ENCODE measurements at places on chromosomes 11 and 22.

DNA sequence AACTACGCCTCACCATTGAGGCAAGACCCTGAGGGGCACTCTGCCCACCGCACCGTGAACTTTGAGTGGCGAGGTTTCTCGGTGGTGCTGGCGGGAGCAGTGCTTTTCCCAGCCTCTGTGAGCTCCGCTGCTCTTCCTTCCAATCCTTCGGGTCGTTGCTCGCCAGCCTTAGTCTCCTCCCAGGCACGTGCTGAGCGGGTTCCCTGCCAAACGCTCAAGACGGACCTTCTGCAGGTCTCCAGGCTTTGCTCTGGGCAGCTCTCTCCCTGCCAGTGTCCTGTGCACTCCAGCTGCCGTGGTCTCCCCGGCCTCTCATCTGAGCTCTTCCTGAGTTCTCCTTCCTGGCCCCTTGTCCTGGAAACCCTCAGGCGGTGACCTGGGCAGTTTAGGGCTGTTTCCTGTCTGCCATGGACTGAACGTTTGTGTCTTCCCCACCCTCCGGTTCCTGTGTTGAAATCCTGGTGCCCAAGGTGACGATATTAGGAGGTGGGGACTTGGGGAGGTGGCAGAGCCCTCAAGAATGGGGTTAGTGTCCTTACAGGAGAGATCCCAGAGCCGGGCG, 11.2 kb upstream of the MUC6 start:
- DNase-seq = no peak

DNA sequence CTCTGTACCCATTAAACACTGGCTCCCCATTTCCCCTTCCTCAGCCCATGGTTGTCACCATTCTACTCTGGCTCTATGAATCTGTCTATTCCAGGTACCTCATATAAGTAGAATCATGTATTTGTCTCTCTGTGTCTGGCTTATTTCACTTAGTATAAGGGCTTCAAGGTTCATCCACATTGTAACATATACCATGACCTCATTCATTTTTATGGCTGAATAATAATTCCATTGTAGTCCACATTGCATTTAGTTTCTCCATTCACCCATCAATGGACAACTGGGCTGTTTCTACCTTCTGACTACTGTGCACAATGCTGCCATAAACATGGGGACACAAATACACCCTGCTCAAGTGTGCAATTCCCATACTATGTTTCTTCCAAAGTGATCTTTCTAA, 97.3 kb downstream of the MICAL3 start:
- no peak for DNase-seq

DNA sequence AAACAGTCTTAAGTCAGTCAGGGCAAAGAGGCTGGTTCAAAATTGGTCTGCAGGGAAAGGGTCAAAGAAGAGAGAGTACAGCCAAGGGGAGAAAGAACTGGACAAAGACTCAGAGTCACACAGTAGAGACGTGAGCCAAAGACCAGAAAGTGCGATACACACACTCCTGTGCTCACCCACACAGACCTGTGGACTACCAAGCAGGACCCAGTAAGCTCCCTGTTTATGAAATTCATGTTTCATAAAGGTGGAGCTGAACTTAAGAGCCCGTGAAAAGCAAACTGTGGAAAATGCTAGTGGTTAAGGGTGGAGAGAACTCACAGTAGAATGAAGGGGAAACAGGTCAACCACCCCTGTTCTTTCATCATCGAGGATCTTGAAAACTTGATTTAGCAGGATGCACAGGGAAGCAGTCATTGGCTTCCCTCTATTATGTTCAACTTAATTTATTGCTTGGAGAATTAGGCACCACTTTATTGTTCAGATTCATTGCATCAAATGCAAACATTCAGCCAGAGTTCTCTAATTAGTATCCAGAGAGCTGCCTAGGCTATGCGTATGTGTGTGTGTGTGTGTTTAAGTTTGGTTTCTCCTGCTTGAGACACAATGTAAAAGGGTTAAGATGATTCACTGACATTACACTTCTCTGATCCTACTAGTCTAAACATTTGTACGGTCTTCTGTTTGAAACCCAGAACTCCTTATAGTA, 160.9 kb upstream of the MTMR2 start:
- DNase-seq = no peak

- DNase-seq = no peak
Measured at GRCh38 chr11:134202661-134203060, 21.1 kb downstream of the NCAPD3 start.

GRCh38 chr11:46615756-46616155, 1.3 kb downstream of the HARBI1 start:
- no peak for DNase-seq

GRCh38 chr22:17918840-17919239, 105.5 kb downstream of the MICAL3 start:
- DNase-seq = peak; percentile 64

DNA sequence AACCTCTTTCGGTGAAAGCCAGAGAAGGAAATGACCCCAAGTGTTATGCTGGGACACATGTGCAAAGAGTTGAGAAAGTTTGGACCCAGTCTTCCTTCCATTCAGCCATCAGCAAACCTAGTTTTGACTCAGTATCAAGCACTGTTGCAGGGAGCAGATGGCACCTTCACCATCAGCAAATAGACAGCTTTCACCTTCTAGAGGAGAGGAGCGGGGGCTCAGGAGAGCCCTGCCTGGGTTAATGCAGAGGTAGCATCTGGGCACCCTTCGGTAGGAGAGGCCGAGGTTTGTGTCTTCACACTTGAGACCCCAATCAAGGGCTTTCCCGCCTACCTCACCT, 16.2 kb upstream of the MFRP start:
- DNase-seq = no peak

DNA sequence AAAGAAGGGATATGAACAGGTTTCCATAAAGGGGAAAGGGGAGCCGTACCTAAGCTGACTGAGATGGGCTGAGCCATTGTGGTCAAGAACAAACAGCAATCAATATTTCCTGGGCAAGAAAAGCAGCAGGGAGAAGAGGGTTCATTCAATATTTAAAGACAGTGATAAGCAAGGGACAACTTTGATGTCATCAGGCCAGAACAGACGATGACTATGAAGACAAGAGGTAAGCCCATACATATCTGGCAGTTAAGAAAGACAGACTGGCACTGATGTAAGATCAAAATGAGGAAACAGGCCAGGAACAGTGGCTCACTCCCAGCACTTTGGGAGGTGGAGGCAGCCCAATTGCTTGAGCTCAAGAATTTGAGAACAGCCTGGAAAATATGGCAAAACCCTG, 2.4 kb downstream of the OR5A2 start:
- no peak for DNase-seq

GRCh38 chr11:771617-772204, 5.6 kb downstream of the GATD1 start:
- no peak for DNase-seq

DNA sequence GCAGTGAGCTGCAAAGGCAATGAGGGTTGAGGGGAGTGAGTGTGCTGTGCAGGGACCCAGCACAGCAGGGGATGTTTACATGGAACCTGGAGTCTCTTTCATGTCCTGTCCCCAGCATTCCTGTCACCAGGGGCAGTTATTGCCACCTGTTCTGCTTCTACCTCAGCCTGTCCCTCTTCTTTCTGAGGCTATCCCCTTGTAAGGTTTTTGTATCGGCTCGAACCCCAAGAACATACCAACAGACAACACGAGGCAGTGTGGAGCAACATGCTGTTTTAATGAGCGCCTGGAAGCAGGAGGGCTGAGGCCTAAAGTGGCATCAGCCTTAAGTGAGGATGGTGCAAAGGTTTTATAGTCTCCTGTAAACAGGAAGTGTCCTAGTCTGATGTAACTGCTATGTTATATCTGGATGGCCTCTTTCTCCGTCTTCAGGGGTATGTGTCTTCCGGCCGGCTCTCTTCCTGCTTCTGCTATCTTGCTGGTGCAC, 3.9 kb downstream of the SCGB2A2 start:
- no peak for DNase-seq

- DNase-seq = peak; percentile 21
Measured at GRCh38 chr11:106276859-106277436, 199.5 kb downstream of the AASDHPPT start.

- DNase-seq = no peak
Measured at GRCh38 chr11:44758983-44759382, 32.2 kb downstream of the TSPAN18 start.

DNA sequence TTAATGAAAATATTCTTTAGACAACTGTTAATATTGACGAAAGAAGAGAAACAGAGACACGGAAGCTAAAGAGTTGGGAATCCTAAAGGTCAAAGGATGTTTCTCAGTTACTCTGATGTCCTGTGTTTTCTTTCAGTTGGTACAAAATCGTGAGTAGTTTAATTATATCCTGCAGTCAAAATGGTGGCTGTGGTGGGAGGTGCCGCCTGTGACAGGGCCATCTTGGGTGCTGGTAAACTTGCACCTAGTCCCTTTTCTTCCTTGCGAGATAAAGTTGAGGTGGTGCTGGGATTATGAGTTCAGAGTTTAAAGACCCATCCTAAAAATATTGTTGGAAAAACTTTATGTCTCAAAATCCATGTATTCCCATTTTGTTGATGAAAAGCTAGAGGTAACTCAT, 2.2 kb downstream of the CECR2 start:
- DNase-seq = no peak

DNA sequence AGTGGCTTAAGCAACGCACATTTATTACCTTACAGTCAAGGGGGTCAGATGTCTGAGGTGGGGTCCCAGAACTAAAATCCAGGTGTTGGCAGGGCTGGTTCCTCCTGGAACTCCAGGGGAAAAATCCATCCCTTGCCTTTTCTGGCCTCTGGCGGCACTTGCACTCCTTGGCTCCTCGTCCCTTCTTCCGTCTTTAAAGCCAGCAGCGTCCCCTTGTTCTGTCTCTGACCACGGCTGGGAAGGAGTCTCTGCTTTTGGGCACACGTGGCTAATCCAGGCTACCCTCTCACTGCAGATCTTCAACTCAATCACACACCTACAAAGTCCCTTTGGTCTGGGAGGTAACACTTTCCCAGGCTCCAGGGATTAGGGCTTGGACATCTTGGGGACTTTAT, 73.5 kb upstream of the WNT7B start:
- no peak for DNase-seq

GRCh38 chr11:37724315-37724714, 1126.3 kb upstream of the RAG2 start:
- DNase-seq = no peak

Measured in ACHN (cell line).